ENCODE measurements at places on chromosomes 11 and 22.

DNA sequence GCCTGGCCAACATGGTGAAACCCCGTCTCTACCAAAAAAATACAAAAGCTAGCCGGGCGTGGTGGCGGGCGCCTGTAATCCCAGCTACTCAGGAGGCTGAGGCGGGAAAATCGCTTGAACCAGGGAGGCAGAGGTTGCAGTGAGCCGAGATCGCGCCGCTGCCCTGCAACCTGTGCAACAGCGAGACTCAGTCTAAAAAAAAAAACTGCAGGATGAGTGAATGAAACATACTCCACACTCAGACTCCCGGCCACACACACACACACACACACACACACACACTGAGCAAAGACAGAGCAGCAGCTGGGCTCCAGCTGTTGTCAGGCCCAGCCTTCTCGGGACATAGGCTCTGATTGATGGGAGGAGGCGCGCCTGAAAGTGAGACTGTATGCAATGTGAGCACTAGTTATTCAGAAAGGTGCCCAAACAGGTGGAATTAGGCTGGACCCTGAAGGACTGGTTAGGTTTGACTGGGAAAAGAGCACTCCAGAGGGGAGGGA, 1.5 kb upstream of the PLEKHA7 start:
- no peak for DNase-seq

DNA sequence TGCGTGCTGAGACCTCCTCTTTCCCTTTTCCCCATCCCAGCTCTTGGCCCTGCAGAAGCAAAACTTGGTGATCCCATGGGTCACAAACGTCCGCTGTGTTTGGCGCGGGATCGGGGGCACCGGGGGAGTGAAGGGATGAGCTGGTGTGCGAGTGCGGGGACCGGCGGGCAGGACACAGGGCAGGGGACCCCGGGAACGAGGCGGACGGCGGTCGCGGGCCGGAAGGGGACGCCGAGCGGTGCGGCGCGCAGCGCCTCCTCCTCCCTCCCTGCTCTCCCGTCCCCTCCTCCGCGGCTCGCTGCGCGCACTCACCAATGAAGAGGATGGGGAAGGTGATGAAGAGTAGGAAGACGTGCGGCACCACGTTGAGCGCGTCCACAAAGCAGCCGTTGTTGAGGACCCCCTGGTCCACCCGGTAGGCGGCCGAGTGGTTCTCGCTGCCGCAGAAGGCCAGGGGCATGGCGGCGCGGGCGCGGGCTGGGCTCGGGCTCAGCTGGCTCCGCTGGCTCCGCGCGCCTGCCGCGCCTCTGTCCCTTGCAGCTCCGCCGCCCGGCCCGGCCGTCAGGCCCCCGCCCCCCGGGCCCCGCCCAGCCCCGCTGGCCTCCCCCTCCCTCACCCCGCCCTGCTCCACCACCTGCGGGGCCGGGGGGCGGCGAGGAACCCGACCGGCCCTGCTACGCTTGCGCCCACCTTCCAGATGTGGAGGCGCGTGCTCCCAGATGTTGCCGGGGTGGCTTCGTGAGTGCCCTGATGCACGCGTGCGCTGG, at the start of gene ABCC8:
ABCC8 (minus strand) TSS at position 529 of the 767 bp plus-strand sequence; CDS start at position 460, 69 bp downstream.
- no peak for DNase-seq

GRCh38 chr22:46574993-46575910, 37.8 kb upstream of the CELSR1 start:
- no peak for DNase-seq

DNA sequence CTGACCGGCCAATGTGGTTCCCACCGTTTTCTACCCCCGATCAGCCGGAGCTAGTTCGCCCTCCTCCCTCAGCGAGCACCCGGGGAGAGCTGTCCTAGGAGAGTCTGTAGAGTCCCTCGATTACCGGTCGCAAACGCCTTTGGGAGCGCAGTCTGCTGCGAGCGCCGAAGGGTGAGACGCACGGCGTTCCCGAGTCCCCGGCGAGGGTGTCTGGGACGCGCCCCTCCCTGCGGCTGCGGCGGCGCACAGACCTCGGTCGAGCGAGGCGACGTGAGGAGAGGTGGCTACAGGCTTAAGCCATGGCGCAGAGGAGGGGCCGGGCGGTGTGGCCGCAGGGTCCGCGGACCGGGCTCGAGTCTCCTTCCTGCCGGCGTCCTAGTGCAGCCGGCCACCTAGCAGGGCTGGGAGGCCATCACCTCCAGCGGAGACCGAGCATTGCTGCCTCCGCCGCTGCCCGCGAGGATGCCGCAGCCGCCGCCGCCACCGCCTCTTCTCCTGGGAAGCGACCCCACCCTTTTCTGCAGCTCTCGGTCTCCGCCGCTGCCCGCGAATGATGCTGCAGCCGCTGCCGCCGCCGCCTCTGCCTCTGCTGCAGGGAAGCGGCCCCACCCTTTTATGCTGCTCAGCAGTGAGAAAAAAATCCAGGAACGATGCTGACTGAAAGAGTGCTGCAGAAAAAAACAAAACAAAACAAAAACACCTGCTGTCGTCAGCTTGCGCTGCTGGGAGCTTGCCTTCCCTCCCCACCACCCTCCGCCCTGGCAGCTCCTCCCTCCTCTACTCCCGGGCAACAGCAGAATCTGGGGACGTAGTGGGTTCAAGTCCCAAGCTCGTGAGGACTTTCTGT, at the start of gene MAP6:
MAP6 (minus strand) TSS at position 588 of the 847 bp plus-strand sequence. CDS start 669 bp downstream, outside the sequence.
- DNase-seq, result peak; percentile 7

GRCh38 chr11:125603207-125603606, 10.6 kb downstream of the STT3A start:
- no peak for DNase-seq

- no peak for DNase-seq
Observed at GRCh38 chr11:122604621-122605020, 50.9 kb upstream of the UBASH3B start.

- peak; percentile 77 for DNase-seq
Observed at GRCh38 chr22:32817137-32817730, 15.7 kb downstream of the TIMP3 start.

DNA sequence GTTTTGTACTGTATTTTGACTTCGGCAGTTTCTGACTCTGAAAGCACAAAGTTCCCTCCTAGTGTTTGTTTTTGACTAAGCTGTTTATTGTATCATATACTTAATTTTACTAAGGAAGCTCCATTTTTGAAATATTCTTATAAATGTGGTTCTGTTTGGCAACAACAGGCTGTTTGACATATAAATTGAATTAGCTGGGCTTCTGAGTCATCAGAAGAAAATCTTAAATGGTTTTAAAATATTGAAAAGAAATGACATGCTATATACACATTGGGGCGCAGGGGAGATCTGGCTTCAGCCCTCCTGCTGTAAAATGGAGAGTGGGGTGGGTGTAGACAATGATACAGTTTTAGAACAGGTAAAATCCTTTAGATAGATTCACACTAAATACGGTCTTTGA, 38.6 kb downstream of the SHISA8 start:
- no peak for DNase-seq

DNA sequence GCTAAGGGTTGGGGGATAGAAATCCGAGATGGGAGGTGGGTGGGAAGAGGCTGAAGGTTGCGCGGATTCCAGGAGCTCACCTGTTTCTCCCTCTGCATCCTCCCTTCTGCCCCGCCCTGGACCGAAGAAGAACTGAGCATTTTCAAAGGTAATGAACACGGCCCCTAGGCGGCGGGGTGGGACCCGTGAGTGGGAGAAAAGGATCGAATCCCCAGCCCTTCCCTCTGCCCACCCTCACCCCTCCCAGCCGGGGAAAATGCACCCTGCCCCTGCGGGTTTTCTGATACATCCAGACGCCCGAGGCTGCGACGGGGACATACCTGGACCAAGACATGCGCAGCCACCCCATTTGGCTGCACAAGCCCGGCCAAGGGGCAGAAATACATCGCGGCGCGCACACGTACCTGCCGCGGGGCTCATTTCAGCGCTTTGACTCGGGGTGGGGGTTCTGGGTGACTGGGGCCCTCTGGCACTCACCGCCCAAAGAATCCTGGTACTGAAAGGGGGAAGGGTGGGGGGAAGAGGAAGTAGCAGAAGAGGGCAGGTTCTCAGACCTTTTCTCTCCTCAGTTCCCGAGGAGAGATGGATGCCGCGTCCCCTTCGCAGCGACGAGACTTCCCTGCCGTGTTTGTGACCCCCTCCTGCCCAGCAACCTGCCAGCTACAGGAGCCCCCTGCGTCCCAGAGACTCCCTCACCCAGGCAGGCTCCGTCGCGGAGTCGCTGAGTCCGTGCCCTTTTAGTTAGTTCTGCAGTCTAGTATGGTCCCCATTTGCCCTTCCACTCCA, 6.0 kb downstream of the VSIG2 start:
- no peak for DNase-seq
